GM23248 (cell line): ENCODE measurements at places on chromosomes 2 and 18.

GRCh38 chr18:44758861-44759631 lies 78.4 kb downstream of the SETBP1 start:
- DNase-seq, result no peak

DNA sequence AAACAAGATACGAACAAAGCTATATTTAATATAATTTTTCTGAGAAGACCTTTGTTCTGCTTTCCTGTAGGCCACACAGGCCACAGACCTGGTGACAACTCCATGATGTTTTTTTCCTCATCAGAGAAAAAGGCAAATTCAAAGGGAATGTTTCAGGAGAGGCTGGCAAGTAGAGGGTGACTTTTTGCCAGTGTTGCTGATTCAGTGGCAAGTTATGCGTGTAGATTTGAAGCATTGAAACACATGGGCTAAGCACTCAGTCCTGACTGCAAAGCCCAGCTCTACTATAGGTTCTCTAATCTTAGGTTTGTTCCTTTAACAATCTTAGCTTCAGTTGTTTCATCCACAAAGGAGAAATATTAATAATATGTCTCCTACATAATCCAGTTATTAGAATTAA lies 499.8 kb downstream of the SUCLG1 start:
- DNase-seq, result no peak

GRCh38 chr2:112641701-112642100 lies 4.0 kb upstream of the SLC20A1 start:
- DNase-seq, result no peak

DNA sequence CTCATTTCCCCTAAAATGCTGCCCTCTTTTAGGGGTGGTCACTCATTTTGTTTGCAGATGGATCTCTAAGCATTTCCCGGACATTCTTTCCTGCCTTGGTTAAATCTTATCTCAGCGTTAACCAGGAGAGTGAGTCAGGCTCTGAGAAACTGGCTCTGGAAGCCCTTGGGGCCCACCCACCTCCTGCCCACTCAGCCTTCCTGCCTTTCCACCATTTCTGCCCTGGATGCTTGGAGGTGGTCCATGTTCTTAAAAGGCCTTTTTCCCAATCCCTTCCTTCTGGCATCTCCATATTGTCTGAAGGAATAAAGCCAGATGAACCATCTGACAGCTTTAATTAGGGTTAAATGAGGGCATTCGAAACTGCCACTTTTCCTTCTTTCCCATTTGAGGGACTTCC lies 9.5 kb downstream of the HK2 start:
- DNase-seq, result peak; percentile 86

DNA sequence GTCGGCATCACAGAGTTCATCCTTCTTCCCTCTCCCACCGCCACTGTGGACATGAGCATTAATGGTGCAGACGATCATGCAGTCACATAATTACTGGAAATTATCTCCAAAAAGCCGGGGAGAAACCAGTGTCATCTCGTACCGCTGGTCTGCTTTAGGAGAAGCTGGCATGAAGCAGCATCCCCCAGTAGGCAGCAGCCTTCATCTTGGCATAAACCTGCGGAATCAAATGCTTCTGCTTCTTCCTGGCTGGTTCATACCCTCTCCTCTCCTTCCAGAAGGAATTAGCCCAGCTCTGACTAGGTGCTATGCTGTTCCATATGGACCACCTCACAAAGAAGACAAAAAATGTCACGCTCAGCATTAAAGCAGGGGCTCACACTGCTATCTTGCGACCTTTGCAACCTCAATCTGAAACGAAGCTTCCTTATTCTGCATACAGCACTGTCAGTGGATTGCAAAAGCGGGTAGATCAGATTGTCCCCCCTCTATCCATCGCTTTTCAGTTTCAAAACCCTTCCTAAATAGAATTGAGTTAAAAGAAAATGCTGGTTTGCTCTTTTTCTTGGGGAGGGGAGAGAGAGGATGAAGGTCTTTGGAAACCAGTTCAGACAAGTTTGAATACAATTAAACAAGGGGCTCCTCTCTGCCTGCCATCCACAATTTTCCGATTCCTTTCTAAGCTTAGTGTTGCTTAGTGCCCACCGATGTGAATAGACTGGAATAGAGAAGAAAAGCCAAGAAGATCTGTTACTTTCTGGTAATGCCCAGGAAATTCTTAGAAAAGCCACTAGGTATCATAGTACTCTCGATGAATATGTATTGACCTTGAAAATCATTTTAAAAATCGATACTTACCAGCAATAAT lies 212.1 kb upstream of the ZNF521 start:
- DNase-seq, result no peak

- DNase-seq, result no peak
Observed at GRCh38 chr2:157296490-157296889, 29.1 kb downstream of the ERMN start.

DNA sequence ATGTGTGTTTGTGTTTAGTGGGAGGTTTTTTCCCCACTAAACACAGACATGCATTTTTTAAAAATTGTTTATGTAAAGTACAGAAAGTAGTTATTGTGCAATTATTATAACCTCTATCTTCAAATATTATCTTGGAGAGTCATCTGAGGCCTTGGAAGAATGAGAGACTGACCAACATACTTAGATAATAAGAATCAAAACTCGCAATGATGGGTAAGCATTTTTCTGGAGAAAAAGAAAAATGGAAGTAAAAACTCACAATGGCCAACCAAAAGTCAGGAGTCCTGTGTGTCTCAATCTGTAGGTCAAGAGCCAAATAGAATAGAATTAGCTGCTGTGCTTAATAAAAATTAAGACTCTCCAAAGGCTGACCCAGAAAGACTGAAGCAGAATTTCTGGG lies 43.0 kb downstream of the MEMO1 start:
- DNase-seq, result no peak

GRCh38 chr2:190646780-190647522 lies 1.9 kb upstream of the NAB1 start:
- DNase-seq, result peak; percentile 65

- DNase-seq, result no peak
Observed at GRCh38 chr2:209324281-209324680, 99.6 kb upstream of the MAP2 start.

DNA sequence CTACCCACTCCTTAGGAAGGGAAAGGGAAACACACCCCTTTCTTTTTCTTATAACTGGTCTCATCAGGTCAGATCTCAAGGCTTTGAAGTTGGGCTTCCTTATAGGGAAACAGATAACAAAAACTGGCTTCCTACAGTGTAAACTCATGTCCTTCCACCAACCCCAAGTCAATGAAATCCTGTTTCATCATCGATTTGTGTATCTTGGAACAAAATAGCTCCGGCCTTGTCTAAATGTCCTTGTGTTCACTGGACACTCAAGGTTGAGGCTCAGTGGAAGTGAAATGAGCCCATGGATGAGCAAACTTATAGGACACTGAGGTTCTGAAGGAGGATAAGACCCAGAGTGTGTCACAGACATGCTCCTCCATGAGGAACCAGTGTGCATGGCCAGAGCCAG lies 156.1 kb upstream of the REV1 start:
- no peak for DNase-seq
